Liver (tissue), 10 donors: ENCODE measurements at places on chromosomes 7 and 10. TPM values are rescaled to one million over a fixed set of nuclear protein-coding genes. Genes with fewer than 3 reads are reported as not detected.

- H3K4me1 ChIP-seq: peaks cover 25% of the 10 kb centered on the region
- no peak overlapping the region for H3K27ac ChIP-seq
- no peaks in the 10 kb centered on the region for H3K27me3 ChIP-seq
- DNase-seq: no peak
These were observed 6.2 kb upstream of the MBL2 start for GRCh38 chr10:52778511-52779392.

- H3K4me1 ChIP-seq: peaks cover 10% of the 10 kb centered on the region
- H3K4me3 ChIP-seq: no peak overlapping the region
- no peaks in the 10 kb centered on the region for H3K36me3 ChIP-seq
- H3K27me3 ChIP-seq: no peaks in the 10 kb centered on the region
- no peak for DNase-seq
- no peak overlapping the region for H3K27ac ChIP-seq
These were observed 94.2 kb upstream of the PHYHIPL start for GRCh38 chr10:59082249-59082648.

DNA sequence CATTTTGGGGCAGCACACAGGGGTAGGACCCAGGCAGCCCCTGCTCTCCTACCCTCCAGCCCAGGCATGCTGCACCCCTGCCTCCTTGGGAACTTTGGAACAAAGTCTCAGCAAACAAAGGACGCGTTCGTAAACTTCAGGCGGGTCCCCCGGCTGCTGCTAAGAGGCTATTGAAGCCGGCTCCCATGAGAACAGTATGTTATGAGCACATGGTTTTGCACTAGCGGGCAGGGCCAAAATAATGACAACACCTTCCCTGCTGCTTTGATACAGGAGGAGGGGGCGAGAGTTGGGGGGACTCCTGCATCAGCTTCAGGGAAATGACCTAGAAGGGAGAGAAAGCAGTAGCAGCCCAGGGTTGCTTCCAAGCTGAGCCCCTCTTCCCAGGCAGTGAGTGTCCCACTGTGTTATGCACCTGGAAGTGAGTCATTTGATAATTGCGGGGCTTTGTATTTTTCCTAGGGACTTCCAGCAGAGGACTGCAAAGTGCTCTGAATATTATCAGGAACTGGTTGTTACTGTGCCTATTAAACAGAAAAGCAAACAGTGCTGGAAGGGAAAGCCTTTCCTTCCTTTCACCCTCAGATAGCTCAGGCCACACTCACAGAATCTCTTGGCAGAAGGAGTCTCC is 6.9 kb downstream of the ITPRIP start:
- peak overlapping the region; percentile 37 for H3K27ac ChIP-seq
- H3K36me3 ChIP-seq: no peaks in the 10 kb centered on the region
- peaks cover 2% of the 10 kb centered on the region for H3K4me1 ChIP-seq
- no peak overlapping the region for H3K4me3 ChIP-seq
- no peaks in the 10 kb centered on the region for H3K27me3 ChIP-seq

DNA sequence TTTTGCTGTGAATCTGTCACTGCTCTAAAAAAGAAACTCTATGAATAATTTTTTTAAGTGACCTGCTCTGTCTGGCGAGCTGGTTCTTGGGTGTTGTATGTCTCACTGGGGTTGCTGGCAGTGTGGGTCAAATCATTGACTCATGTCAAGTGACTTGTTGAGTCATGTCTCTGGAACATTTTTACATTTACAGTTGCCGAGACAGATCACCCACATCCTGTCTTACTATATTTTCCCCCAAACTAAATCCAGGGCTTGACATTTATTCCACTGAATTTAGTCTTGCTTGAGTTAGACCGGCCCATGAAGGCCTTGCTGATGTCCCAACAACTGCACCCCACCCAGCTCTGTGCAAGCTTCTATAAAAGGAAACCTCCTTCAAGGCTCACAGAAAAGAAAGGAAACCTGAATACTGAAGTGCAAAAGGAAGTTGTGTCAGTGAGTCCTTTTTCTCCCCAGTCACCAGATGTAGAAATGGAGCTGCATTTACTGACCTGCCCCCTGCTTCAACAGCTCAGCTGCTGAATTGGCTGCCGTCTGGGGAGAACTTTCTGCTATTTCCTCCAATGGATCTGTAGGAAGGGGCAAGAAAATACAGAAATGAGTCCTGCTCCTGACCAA is 290.3 kb downstream of the TNS3 start:
- H3K4me3 ChIP-seq: no peak overlapping the region
- H3K27me3 ChIP-seq: no peaks in the 10 kb centered on the region
- H3K27ac ChIP-seq: no peak overlapping the region

- no peaks in the 10 kb centered on the region for H3K4me1 ChIP-seq
- H3K4me3 ChIP-seq: no peak overlapping the region
- H3K27me3 ChIP-seq: no peaks in the 10 kb centered on the region
- no peak for DNase-seq
These were observed 162.6 kb downstream of the CELF2 start for GRCh38 chr10:11180228-11180627.

- H3K27me3 ChIP-seq: no peaks in the 10 kb centered on the region
- H3K4me1 ChIP-seq: peaks cover 22% of the 10 kb centered on the region
- H3K36me3 ChIP-seq: no peaks in the 10 kb centered on the region
- H3K27ac ChIP-seq: no peak overlapping the region
- peak; percentile 67 for DNase-seq
These were observed 61.4 kb downstream of the ST7 start for GRCh38 chr7:117014673-117015133.

- no peak overlapping the region for H3K4me3 ChIP-seq
- no peaks in the 10 kb centered on the region for H3K27me3 ChIP-seq
- no peak overlapping the region for H3K27ac ChIP-seq
- DNase-seq: no peak
These were observed 71.9 kb downstream of the AOAH start for GRCh38 chr7:36652431-36652830.

- DNase-seq: no peak
- H3K36me3 ChIP-seq: no peaks in the 10 kb centered on the region
- H3K27ac ChIP-seq: no peak overlapping the region
- H3K27me3 ChIP-seq: no peaks in the 10 kb centered on the region
- H3K4me1 ChIP-seq: no peaks in the 10 kb centered on the region
These were observed 561.6 kb upstream of the TEX47 start for GRCh38 chr7:89357121-89357520.

DNA sequence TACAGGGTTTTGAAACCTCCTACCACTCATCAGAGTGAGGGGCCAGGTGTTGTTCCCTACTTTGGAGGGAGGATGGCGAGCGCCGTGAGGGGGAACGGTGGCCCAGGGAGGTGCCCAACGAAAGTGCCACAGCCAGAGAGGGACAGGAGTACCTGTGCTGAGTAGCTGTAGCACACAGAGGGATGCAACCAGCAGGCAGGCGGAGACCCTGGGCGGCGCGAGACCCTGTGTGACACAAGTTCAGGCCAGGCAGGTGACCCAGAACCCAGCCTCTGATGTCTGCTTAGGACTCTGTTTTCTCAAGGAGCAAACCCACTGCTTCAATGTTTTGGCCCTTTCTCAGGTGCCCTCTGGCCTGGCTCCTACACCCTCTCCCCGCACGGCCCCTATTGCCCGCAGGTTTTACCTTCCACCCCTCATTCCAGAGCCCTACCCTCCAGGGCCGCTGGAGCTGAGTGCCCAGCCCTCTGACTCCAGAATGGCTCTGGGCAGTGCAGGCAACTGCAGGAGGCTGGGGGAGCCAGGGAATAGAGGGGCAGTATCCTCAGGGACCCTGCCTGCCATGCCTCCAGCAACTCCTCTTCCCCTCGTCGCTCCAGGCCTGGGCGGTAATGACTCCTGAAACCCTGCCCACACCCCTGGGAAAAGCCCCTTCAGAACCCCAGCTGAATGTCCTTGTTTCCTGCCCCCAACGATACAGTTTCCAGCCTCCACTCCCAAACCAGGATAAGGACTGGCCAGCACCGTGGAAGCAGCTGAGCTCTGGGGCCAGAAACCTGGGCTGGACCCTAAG is 164.1 kb upstream of the RHEB start:
- no peak overlapping the region for H3K27ac ChIP-seq
- H3K4me3 ChIP-seq: no peak overlapping the region
- H3K4me1 ChIP-seq: no peaks in the 10 kb centered on the region

DNA sequence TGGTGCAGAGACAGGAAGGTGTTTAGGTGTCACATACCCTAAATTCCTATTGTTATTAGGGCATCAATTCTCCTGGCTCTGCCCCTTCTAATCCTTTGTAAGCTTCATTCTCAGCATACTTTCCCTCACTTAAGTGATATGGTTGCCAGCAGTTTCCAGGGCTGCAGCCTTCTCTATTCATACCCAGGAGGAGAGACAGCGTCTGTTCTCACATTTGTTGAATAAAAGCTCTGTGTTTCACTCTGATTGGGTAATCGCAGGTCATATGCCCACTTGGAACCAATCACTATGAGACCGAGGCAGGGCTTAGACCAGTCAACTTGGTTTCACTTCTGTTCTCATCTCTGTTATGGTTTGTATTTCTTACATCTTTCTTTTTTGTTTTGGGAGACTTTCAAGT is 109.6 kb upstream of the MTPN start:
- no peaks in the 10 kb centered on the region for H3K27me3 ChIP-seq
- no peaks in the 10 kb centered on the region for H3K4me1 ChIP-seq
- H3K36me3 ChIP-seq: no peaks in the 10 kb centered on the region
- no peak overlapping the region for H3K27ac ChIP-seq
- no peak for DNase-seq
- H3K4me3 ChIP-seq: peak overlapping the region; percentile 11

GRCh38 chr10:131418681-131419080 is 107.2 kb upstream of the TCERG1L start:
- H3K4me1 ChIP-seq: no peaks in the 10 kb centered on the region
- no peaks in the 10 kb centered on the region for H3K27me3 ChIP-seq
- DNase-seq: no peak
- no peak overlapping the region for H3K4me3 ChIP-seq

GRCh38 chr10:96863922-96864543 is 31.9 kb downstream of the LCOR start:
- H3K36me3 ChIP-seq: no peaks in the 10 kb centered on the region
- peak overlapping the region; percentile 18 for H3K27ac ChIP-seq
- H3K27me3 ChIP-seq: no peaks in the 10 kb centered on the region
- H3K4me3 ChIP-seq: no peak overlapping the region
- no peak for DNase-seq

DNA sequence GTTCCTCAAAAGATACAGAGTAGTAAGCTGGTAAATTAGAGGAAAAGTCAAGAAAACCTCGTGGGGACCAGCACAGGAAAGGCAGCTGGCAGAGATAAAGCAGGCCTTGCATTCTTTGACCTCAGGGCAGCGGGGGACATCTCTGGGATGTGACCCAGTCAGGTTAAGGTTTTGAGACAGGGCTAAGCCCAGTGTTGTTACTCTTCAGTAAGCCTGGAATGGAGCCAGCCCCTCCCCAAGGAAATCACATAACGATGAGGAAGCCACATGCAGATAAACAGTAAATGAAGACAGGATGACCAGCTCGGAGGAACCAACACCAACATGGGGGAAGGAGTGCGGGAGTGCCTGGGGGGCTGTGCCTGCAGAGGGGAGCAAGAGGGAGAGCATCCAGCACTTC is 99.6 kb downstream of the JAZF1 start:
- H3K27ac ChIP-seq: no peak overlapping the region
- H3K27me3 ChIP-seq: no peaks in the 10 kb centered on the region
- DNase-seq: no peak
- H3K36me3 ChIP-seq: no peaks in the 10 kb centered on the region
- H3K4me1 ChIP-seq: peaks cover 20% of the 10 kb centered on the region

DNA sequence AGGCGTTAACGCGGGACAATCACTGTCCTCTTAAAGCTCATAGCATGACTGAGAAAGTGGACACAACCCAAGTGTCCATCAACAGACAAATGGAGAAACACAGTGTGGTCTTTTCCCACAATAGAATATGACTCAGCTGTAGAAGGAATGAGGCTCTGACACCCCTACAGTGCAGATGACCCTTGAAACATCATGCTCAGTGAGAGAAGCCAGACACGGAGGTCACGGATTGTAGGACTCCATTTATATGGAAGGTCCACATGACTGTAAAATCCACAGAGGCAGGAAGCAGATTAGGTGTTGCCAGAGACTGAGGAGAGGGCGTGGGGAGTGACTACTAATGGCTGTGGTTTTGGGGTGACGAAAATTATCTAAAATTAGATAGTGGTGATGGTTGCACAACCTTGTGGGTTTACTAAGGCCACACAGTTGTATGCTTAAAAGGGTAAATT is 6.1 kb upstream of the NCAPG2 start:
- no peaks in the 10 kb centered on the region for H3K27me3 ChIP-seq
- DNase-seq: no peak
- no peaks in the 10 kb centered on the region for H3K36me3 ChIP-seq
- peaks cover 3% of the 10 kb centered on the region for H3K4me1 ChIP-seq

GRCh38 chr7:104848138-104848990 is 165.6 kb upstream of the KMT2E start:
- H3K36me3 ChIP-seq: no peaks in the 10 kb centered on the region
- H3K27me3 ChIP-seq: no peaks in the 10 kb centered on the region

GRCh38 chr7:158312789-158313188 is 274.8 kb downstream of the PTPRN2 start:
- H3K4me1 ChIP-seq: no peaks in the 10 kb centered on the region
- no peak for DNase-seq
- H3K4me3 ChIP-seq: no peak overlapping the region
- no peak overlapping the region for H3K27ac ChIP-seq

DNA sequence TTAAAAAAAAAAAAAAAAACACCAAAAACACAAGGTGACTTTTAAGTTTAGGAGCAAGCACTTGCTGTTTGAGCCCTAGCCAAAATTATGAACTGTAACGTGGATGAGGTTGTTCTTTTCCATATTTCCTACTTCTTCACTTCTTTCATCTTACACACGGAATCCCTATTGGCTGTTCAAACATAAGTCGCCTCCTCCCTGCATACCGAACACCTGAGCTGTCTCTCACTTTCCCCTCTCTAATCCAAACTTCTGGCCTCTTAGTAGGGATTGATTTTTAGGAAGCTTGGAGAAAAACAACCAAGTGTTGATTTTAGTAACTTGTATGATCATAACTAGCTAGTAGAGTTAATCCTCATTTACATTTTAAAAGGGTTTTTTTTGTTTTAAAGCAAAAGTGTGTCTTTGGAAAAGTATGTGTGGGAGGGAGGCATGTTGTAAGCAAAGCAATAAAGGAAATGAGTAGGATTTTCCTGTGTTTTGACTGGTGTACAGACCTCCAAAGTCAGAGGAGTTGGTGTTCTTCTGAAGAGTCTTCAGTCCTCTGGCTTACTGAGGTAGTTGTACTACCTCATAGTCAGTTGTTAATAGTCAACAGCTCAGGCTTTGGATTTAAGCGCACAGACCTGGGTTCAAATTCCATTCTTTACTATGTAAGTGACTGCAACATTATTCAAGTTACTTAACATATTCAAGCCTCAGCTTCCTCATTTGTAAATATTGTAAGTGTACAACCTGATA is 39.3 kb downstream of the RABGEF1 start:
- H3K27ac ChIP-seq: no peak overlapping the region
- H3K4me1 ChIP-seq: peaks cover 20% of the 10 kb centered on the region
- no peaks in the 10 kb centered on the region for H3K27me3 ChIP-seq
- no peak overlapping the region for H3K4me3 ChIP-seq

GRCh38 chr10:22005763-22006162 is 2.2 kb upstream of the DNAJC1 start:
- H3K27ac ChIP-seq: no peak overlapping the region
- H3K36me3 ChIP-seq: no peaks in the 10 kb centered on the region
- no peak for DNase-seq
- H3K27me3 ChIP-seq: no peaks in the 10 kb centered on the region

- H3K27me3 ChIP-seq: no peaks in the 10 kb centered on the region
- H3K4me1 ChIP-seq: no peaks in the 10 kb centered on the region
- H3K36me3 ChIP-seq: peaks cover 39% of the 10 kb centered on the region
- no peak overlapping the region for H3K4me3 ChIP-seq
These were observed 20.5 kb upstream of the DNAJB12 start for GRCh38 chr10:72375173-72375572.

Gene KCNIP2
- total RNA-seq: 2.0 TPM

Gene ACSL5
- total RNA-seq: 15.0 TPM

Gene ITIH5
- total RNA-seq: 1.3 TPM

Gene ALOX5
- 11.2 TPM for total RNA-seq

Gene SEMA3E
- total RNA-seq: not detected

Gene DKK1
- 1.1 TPM for total RNA-seq

Gene AFAP1L2
- total RNA-seq: 1.8 TPM

Gene MYPN
- 0.08 TPM for total RNA-seq

Gene HOXA10
- 0.70 TPM for total RNA-seq
